ENCODE measurements at places on chromosomes 16 and 17.

- no peak for DNase-seq
Observed at GRCh38 chr17:76371656-76372628, 12.5 kb upstream of the SPHK1 start.

DNA sequence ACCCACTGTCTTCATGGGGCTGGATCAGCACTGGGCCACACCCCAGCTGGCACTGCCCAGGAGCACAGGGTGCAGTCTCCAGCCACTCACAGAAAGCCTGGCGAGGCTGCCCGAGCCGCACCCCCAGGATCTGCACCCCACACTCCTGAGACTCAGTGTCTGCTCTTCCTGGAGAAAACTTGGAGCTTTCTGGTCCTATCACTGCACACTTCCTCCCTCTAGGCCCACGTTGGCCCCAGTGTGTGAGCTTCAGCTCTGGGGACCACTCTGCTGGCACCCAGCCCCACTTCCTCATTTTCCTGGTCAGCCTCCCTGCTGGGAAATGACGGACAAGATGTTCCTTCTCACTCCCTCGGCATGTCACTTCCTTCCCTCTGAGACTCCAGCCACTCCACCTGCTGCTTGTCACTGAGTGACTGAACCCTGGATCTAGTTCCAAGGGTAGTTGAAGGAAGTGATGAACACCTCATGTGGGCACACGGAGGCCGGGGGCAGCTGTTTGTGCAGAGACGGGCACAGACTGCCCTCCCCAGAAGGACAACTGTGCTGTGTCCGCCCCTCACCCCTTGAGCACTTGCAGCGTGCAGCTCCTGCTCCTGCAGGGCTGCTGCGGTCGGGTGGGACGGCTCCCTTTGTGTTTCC lies 29.0 kb downstream of the ZC3H18 start:
- no peak for DNase-seq

DNA sequence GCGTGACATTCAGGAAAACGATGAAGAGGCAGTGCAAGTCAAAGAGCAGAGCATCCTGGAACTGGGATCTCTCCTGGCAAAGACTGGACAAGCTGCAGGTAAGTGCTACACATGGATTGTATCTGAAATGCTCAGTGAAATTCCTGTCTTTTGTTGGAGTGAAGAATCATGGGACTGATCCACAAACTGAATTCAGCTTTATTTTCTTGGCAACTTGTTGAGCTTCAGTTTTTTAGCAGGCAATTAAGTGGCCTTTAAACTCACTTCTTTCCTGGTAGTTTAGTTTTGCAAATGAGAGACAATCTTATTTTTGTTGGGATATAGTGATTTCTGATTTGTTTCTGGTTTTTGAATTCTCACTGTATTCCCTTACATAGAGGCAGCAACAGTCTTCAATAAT lies 2.6 kb downstream of the PSMD11 start:
- no peak for DNase-seq

GRCh38 chr17:70144260-70144846 lies 25.0 kb upstream of the KCNJ2 start:
- DNase-seq, result no peak

DNA sequence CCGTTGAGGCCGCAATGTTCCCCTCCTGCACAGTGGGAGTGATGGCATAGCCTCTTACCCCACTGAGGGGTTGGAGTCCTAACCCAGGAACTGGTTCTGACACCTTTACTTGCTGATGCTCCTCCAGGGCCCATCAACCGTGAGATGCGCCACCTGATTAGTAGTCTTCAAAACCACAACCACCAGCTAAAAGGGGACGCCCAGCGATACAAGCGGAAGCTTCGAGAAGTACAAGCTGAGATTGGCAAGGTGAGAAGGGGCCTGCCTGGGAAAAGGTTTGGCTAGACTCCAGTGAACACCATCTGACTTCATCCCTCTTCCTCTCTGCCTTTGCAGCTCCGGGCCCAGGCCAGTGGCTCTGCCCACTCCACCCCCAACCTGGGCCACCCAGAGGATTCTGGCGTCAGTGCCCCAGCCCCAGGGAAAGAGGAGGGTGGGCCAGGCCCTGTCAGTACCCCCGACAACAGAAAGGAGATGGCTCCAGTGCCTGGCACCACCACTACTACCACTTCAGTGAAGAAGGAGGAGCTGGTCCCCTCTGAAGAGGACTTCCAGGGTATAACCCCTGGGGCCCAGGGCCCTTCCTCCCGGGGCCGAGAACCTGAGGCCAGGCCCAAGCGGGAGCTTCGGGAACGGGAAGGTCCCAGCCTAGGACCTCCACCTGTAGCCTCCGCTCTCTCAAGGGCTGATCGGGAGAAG lies 5.8 kb downstream of the RNF40 start:
- no peak for DNase-seq

- DNase-seq, result no peak
Observed at GRCh38 chr16:84778720-84779119, 41.1 kb upstream of the CRISPLD2 start.

DNA sequence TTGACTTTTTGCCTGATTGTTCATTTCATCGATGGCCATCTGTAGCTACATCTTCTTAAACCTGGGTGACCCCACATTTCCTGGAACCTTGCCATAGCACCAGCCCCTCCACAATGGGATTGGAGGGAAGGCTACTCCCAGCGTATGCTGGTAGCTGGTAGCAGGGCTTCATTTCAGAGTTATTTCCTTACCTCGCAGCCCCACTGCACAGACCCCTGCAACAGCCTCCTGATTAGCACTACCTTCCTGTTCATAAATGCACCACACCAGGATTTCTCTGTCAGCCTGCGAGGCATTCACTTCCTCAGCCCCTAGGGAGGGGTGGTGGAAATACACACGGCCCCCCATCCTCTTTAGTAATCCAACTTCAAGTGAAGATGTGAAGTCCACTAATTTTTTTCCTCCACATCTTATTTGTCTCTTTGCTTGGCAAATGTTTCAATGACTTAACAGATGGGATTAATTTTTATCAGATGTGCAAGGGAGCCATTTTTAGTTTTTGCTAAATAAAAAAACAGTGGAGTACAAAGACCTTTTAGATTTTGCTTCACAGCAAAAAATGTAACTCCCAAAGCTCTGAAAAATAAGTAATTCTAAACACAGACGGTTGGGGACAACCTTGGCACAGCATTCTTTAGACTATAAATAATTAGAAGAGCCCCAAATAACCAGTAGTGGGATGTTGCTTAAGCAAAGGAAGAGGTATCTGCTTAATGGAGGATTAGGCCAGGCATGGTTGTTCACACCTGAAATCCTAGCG lies 76.6 kb downstream of the CLEC16A start:
- no peak for DNase-seq

DNA sequence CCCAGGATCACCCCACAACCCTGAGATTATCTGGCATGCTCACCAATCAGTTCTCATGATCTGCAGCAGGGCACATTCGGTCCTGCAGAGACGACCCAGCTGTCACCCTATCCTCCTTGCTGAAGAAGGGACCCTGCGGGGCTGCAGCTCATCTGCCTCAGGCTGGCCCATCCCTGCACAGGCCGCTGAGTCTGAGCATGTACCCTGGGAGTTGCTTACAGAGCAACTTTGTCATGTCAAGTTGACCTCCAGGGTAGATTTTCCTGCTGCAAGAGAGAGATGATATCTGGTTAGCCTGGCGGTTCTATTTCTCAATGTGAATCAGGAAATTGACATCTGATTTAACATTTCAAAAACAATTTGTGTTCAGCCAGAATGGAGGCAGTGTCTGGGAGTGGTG lies 36.0 kb upstream of the ADCY9 start:
- DNase-seq, result no peak

- DNase-seq, result no peak
Observed at GRCh38 chr16:11234884-11235702, 20.9 kb downstream of the SOCS1 start.

- DNase-seq, result no peak
Observed at GRCh38 chr17:7317161-7317803, 2.1 kb upstream of the GPS2 start.

DNA sequence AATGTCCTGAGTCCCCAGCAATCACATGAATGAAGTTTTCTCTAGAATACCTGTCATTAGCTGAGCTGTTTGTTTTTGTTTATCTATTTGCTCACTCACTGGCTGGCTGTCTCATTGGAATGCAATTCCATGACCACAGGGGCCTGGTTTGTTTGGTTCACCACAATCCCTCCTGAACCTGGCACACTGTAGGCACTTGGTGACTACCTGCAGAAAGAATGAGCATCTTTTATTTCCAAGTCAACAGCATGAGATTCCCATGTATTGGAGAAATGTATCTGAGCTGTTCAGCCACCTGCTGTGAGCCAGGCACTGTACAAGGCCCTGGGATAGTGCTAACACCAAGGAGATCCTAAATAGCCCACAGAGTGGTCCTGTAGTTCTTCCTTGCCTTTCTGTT lies 345.1 kb downstream of the XYLT1 start:
- no peak for DNase-seq

DNA sequence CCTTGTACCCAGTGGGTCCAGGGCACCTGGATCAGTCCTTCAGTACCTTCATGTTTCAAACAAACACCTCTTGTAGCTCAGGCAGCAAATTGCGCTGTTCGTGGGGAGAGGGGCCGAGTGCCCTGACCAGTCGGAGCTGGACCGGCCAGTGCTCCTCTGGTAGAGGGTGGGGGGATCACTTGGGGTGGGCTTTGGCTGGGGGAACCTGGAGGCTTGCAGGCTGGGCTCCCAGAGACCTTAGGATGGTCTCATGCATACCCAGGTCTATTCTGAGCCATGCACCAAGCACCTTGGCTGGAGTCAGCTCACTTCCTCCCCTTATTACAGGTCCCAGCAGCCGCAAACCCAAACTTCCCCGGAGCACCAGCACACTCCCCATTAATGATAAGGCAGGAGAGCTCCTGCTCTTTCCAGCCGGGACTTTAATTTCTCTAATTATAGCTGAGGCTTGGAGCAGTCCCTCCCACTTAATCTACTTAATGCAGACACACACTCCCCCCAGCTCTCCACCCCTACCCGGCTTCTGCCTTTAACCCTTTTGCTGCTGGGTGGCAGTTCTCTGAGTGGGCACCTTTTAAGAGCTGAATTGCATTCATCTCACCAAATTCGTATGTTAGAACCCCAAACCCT lies 26.3 kb upstream of the MGAT5B start:
- no peak for DNase-seq

DNA sequence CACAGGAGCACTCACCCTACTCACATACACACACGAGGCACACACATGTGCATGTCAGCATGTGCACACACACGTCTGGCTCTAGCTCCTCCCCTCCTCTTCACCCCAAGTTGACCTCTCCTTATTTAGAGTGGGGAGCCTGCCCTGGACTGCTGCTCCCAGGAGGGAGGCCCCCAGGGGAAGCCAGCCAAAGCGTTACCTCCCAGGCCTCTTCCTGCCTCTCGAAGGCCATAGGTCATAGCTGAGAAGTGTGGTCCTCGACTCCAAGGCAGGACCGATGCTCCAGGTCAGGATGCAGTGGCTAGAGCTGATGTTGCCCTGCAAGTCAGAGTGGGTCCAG lies 18.8 kb downstream of the POLR3K start:
- DNase-seq, result no peak

Data from iPS DF 6.9 (cell line).